Stimulated activated CD8-positive, alpha-beta memory T cell treated with anti-CD3 and anti-CD28 coated beads, Interleukin-4, amount 100 ng/mL, for 1 hour (primary cell): ENCODE measurements at places on chromosomes 4 and X.

DNA sequence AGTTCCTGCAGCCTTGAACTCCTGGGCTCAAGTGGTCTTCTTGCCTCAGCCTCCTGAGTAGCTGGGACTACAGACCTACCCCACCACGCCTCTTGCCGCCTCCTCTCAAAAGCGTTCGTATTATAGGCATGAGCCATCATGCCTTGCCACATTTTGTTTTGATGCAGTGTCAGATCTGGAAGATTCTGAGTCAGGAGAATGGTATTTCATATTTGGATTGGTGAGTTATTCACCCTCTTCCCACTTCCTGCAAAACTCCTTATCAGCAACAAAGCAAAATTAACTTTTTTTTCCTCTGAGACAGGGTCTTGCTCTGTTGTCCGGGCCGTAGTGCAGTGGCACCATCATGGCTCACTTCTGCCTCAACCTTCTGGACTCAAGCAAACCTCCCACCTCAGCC, 29.6 kb downstream of the REST start:
- no peak for DNase-seq

GRCh38 chrX:48003367-48003757, 427 bp downstream of the ZNF182 start:
- DNase-seq, result no peak

DNA sequence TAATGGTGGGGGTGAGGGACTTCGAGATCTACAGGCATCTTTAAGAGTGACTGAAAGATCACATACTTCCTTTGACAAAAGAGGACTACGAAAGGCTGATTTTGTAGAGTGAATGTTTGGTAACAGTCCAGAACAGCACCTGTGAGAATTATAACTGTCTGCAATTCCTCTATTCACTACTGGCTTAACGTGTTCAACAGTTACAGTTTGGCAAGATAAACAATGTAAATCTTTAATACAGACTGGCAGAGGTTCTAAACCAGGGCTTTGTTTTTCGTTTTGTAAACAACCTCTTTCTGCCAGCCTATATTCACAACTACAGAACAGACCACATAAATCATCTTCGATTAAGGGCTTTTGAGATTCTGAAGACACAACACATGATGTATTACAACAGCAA, 66.9 kb downstream of the NCAPG start:
- DNase-seq, result no peak

DNA sequence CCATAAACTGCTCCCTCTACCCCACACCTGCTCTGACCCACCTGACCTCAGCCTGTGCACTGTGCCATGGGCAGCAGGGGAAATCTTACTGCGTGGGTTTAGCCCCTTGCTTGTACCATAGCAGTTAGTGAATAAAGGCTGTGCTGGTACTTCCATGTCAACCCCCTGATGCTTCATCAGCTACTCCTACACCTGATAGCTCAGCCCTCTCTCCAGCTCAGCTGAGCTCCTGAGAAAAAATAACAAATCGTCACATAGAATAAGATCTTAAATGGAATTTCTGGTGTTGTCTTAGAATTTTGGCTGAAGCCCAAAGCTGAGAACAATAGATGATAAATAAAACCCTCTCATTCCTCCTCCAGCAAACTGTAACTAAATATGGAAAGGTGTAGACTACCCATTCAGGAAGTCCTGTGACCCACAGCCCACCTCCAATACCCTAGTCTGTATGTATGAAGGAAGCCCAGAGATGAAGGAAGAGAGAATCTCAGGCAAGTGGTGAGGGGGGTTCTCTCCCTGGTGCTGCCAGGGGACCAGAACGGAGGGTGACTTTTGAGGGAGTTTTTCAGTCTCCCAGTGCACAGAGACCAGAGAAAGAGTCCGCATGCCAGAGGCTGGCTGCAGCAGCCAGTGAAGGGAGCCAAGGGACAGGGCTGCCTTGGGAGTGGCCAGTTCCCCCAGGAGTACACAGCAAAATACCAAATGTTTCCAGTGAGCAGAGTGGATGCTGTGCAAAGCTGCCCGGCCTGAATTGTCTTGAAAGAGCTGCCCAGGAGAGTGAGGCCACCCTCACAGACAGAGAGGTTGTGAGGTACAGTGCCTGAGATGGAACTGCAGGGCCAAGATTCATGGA, 227.3 kb downstream of the QDPR start:
- DNase-seq, result no peak
